ENCODE measurements at places on chromosomes 5 and 9.

DNA sequence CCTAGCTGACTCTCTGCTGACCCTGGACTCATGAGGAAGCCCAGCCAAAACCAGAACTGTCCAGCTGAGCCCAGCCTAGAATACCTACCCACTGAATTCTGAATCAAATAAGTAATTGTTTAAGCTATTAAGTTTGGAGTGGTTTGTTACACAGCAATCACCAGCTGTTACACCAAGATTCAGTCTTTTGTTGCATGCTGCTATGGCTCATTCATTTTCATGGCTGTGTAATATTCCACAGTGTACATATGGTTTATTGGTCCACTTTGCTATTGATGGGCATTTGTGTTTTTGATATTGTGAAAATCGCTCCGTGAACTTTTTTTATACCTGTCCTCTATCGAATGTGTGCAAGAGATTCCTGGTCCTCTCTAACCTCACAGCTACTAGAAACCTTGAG lies 156.4 kb downstream of the FGF18 start:
- no peak for DNase-seq

DNA sequence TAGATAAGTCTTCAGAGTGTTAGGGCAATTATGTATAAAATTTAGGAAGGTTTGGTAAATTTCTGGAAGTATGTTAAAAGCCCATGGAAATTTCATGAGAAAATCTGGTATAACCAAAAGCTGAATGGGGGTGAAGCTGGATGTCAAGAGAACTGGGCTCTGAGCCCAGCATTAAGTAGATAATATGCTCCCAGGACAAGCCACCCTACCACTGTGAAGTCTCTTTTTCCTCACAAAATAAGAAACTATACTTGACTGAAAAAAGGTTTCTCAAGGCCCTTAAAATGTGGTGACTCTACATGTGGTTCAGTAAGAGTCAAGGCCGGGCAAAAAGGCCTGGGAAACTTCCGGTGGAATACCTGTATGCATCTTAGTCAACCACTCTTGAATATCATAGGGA lies 310.3 kb downstream of the EBF1 start:
- DNase-seq: no peak

GRCh38 chr5:134994560-134995156 lies 27.0 kb downstream of the CATSPER3 start:
- DNase-seq: no peak

- no peak for DNase-seq
Measured at GRCh38 chr5:92145852-92146251, 762.7 kb upstream of the ARRDC3 start.

GRCh38 chr9:123074628-123075027 lies 41.2 kb downstream of the GPR21 start:
- DNase-seq: no peak

DNA sequence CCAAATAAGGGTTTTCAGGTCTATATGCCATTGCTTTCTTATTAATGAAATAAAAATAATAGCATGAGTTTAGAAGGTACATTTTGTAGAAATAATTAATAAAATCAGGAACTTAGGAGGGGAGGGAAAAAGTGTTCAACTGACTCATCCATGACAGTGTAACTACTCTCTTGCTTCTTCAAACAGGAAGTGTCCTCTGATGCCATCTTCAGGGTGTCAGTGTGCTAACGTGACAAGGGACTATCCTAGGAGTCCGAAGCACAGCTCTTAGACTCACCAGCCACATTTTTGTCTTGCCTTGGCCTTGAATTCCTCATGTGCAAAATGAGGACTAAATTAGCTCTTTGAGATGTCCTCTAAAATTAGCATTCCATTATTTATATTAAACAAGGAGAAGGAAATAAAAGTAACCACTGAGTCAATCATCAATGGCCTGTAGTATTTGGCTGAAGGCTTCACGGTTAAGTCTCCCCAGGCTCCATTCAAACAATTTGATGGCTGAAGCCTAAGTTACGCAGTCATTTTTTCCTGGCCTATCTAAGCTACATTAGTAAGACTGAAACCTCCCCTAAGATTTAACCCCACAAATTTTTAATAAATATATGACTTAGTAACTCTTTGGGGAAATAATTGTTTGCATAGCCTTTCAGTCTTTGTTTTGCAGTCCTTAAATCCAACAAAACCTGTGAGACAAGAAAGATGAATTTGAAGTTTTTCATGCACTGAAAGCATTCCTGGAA lies 151.1 kb downstream of the ARL15 start:
- DNase-seq: no peak

All from stimulated activated CD8-positive, alpha-beta memory T cell treated with anti-CD3 and anti-CD28 coated beads, Interleukin-15, amount 100 ng/mL, for 24 hours (primary cell).